ENCODE measurements at places on chromosomes 16 and 17. TPM values are rescaled to one million over a fixed set of nuclear protein-coding genes. Genes with fewer than 3 reads are reported as not detected.
A peak's percentile ranks its signal among the peaks of the same experiment; 100 is the strongest.

- H3K4me3 ChIP-seq = peak overlapping the region; percentile 85
- H3K36me3 ChIP-seq = peaks cover 10% of the 10 kb centered on the region
- no peaks in the 10 kb centered on the region for H3K27me3 ChIP-seq
- DNase-seq = peak; percentile 91
Observed at GRCh38 chr16:57446531-57447185, 527 bp downstream of the CIAPIN1 start.

DNA sequence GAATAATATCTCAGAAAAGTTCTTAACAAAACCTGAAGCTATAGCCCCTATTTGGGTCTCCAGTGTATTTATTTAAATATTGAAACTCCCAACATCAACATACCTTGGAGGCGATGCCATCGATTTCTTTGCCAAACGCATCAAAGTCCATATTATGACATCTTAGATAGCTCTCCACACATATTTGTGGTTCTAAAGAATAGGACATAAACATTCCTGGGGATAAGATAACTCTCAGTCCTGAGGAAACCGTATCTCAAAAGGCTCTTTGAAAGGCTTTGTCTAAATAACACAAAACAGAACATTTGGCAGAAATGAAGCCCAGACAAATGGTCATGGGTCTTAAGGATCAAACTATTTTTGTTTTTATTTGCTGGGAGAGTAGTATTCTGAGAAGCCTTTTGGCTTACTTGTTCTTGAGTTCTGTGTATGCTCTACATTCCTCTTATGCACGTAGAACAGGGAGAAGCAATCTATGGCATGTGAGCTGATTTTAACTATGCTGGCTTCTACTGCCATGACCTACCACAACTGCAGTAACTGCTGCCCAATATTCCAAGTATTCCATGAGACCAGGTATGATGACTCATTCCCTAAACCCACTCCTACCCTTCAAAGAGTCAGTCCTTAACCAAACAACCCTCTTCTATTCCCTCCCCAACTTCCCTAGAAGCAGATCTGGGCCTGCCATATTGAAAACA lies 279.0 kb upstream of the ZFHX3 start:
- H3K36me3 ChIP-seq = no peaks in the 10 kb centered on the region
- no peak overlapping the region for H3K4me3 ChIP-seq
- H3K27ac ChIP-seq = no peak overlapping the region
- H3K4me1 ChIP-seq = no peaks in the 10 kb centered on the region
- no peaks in the 10 kb centered on the region for H3K27me3 ChIP-seq

- no peak overlapping the region for H3K27ac ChIP-seq
- no peaks in the 10 kb centered on the region for H3K4me1 ChIP-seq
- H3K27me3 ChIP-seq = no peaks in the 10 kb centered on the region
Observed at GRCh38 chr16:49096176-49096945, 185.3 kb downstream of the CBLN1 start.

DNA sequence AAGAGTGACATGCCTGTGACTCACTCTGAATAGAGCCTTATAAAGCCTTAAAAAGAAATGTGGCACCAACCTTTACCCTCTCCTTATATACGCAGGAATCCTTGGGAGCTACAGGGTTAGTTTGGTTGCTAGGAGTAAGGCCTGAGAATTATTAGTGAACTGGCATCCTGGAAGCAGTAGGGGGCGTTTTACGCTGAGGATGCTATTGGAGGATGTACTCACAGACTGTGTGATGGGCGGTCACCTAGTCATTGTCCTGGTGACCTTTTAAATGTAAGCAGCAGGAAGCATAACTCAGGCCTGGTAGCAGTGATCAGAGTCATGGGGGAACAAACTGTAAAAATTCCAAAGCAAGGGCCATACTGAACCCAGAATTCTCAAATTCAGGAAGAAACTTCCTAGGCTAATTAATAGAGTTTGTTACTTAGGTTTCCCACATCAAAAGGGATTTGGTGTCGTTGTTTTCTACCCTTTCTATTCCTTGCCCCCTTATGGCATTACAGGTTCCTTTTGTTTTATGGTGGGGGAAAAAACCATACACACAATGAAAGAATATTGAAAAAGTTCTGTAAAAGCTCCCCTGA lies 153.8 kb downstream of the SNX11 start:
- DNase-seq = peak; percentile 76
- no peak overlapping the region for H3K27ac ChIP-seq
- H3K27me3 ChIP-seq = no peaks in the 10 kb centered on the region
- no peaks in the 10 kb centered on the region for H3K36me3 ChIP-seq
- no peaks in the 10 kb centered on the region for H3K4me1 ChIP-seq
- H3K4me3 ChIP-seq = no peak overlapping the region

GRCh38 chr16:19375561-19376158 lies 42.0 kb upstream of the TMC5 start:
- H3K27ac ChIP-seq = no peak overlapping the region
- H3K4me1 ChIP-seq = no peaks in the 10 kb centered on the region
- H3K4me3 ChIP-seq = no peak overlapping the region
- H3K27me3 ChIP-seq = no peaks in the 10 kb centered on the region
- DNase-seq = peak; percentile 83

Gene TM4SF5
- total RNA-seq = not detected

Gene GCGR
- not detected for total RNA-seq

Gene KRTAP3-3
- total RNA-seq = not detected
